NK-92 treated with Interleukin-12 subunit alpha and Interleukin-12 subunit beta, amount 100 ng/mL, for 24 hours (cell line): ENCODE measurements at places on chromosomes 1 and 21.

GRCh38 chr1:53755874-53756273, 16.9 kb upstream of the GLIS1 start:
- no peak for DNase-seq

DNA sequence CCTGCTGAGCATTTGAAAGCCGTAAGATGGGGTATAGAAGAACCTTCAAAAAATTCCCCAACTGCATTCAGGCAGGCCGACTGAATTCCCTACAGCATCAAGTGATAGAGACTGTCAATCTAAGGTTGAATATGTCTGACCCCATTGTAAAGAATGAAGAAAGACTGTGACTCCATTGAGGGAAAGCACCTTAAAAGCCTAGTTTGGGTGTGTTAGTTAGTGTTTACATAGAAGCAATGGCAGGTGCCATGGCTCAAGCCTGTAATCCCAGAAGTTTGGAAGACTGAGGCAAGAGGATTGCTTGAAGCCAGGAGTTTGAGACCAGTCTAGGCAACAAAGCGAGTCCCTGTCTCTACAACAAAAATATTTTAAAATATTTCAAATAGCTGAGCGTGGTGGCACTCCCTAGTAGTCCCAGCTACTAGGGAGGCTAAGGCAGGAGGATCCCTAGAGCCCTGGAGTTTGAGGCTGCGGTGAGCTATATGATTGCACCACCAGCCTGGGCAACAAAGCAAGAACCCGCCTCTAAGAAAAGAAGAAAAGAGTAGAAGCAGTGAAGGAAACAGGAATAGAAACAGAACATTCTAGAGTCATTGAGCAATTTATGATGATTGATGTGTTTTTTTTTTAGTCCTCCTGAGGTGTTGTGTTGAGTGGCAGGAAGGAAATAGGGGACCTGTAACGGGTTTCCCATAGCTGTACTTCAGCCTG, 15.4 kb downstream of the POLR3GL start:
- DNase-seq = no peak

DNA sequence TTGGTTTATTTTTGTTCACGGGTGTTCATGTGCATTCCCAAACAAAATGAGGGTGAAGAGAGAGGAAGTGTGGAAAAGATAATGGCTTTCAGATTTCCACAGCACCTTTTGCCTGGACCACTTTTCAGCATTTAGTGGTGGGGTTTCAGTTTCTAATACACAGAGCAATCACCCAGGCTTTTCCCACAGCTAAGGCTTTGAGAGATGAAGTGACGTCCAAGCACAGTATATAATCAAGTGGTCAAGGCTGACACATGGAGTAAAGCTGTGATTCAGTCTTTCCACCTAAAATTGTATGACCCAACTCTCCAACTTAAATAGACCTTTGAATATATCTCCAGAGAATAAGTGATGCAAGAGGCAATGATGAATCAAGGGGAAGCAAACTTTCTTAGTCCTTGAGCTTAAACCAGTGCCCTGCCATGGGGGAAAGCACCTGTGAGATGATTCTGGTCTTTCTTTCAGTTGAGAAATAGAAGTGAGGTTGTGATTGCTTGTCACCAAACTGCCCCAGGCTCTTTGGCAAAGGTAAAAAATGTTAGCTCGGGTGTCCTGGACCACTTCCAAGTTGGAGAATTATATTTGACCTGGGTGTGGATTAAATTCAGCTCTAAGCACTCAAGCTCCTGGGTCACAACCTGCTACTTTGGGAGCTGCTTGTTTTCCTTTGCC, 2.4 kb upstream of the PIK3R3 start:
- DNase-seq = no peak

- no peak for DNase-seq
Measured at GRCh38 chr1:234324821-234325220, 48.4 kb upstream of the COA6 start.

DNA sequence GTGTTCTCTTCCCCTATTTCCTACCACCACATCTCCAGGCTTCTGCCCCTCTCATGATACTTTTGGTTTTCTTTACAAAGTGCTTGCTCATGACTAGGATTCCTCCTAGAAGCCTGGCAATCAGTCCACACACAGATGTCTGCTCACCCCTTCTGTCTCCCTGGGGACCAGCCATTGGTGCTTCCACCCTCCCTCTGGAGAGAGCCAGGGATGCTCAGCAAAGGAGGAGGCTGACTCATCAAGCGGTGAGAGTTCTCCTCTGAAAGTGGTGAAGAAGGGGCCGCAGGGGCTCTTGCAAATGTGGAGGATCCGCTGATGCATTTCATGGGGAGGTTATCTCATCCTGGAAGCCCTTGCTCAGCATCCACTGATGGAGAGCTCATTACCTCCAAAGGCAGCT, 14.5 kb downstream of the NT5C1A start:
- no peak for DNase-seq

DNA sequence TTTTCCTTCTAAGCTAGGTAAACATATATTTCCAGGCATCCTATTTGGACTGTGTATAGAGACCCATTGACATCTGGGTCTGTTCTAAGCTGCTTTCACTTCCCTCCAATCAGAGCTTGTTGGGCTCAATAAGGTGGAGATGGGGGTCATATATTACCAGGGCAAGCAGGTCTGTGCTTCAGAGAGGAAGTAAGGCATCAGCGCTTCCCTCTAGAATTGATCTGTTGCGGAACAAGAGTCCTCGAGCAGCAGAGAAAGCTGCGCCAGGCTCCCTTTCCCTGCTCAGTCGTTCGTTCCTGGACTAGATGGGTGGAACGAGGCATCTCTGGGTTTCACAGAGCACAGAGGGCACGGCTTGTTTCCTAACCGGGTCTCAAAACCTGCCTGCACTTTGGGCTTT, 63.5 kb downstream of the DISC1 start:
- no peak for DNase-seq

DNA sequence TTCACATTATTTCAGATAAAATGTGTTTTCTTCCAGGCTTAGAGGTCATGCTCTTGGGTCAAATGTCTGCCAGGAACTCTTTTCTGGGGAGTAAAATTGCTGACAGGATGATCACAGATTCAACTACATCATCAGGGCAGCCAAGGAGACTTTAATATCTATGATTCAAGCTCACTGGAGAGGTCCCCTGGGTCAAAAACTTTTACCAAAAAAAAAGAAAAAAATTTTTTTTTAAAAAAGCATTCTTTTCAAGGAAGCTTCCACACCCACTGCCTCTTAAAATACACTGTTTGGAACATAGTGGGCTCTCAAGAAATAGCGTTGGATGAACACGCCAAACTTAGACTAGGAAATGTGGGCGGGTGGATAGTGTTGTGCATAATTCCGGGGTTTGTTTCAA, 81.3 kb downstream of the TIAM1 start:
- no peak for DNase-seq

DNA sequence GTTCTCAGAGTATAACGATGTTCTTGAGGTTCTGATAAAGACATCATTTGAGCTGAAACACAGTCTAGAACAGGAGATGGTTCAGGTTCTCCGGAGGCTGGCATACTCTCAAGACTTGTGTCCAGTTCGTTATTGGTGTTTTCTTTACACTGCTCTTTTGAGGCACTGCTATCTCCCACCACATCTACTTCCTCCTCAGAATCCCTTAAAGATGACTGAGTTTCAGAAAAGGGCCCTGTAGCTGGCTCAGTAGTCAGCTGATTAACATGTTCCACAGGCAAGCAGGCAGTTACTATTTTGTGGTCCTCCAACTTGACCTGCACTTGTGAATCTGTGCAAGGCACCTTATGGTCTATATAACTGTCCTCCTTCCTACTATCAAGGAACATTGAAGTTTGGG, 50.2 kb downstream of the ZZZ3 start:
- DNase-seq = no peak

DNA sequence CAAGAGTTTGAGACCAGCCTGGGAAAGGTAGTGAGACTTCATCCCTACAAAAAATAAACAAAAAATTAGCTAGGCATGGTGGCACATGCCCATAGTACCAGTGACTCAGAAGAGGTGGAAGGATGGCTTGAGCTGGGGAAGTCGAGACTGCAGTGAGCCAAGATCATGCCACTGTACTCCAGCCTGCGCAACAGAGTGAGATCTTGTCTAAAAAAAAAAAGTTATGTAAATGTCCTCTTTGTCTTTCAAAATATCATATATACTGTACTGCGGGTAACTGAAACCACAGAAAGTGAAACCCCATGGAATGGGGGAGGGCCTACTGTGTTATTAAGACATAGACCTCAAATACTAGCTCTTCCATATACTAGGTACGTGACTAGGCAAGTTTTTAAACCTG, 20.8 kb downstream of the ACADM start:
- DNase-seq = no peak
